ENCODE measurements at places on chromosomes 16 and 17. TPM values are rescaled to one million over a fixed set of nuclear protein-coding genes. Genes with fewer than 3 reads are reported as not detected.

Gene TMEM238L
- total RNA-seq: not detected

DNA sequence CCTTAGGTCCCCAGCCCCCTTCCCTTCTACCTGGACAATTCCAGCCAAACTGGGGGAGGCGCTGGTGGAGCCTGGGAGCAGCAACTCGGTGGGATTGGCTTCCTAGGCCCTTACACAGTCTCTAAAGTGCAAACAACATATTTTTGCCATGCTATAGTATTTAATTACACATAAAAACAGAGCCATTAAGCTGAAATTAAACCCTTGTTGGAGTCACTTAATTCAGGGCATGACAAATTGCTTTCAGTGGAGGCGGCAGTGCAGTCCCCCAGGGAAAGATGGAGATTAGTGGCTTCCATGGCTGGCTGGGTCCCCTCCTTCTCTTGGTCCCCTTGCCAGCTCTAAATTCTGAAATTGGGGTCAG, 17.3 kb downstream of the IGFBP4 start:
- peaks cover 34% of the 10 kb centered on the region for H3K36me3 ChIP-seq
- H3K4me3 ChIP-seq: no peak overlapping the region
- no peak for DNase-seq
- peaks cover 54% of the 10 kb centered on the region for H3K4me1 ChIP-seq

DNA sequence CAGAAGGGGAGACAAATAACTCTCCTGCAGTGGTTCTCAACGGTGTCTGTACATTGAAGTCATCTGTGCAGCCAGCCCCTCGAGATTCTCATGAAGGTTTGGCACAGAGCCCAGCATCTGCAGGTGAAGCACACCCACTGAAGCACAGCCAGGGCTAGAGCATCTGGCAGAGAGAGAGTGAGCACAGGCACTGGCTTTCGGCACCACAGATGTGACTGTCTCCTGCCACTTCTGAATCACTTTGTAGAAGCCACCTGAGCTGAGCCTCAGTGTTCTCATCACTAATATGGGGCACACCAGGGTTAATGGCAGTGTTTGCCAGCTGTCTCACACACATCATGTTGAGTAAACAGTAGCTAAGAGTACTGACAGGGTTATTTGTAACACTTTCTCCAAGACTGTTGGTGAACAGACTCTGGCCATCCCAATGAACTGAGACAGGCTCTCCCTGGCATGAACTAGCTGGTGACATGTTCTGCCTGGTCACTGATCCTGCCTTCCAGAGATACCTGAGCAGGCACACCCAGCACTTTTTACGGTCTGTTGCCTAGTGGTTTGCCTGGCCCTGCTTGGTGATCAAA, 10.9 kb downstream of the HSPB9 start:
- peaks cover 20% of the 10 kb centered on the region for H3K36me3 ChIP-seq
- H3K27ac ChIP-seq: peak overlapping the region; percentile 85

GRCh38 chr16:2960183-2961010, 3.7 kb upstream of the KREMEN2 start:
- no peak for DNase-seq
- peaks cover 57% of the 10 kb centered on the region for H3K4me1 ChIP-seq
- no peak overlapping the region for H3K4me3 ChIP-seq
- peaks cover 53% of the 10 kb centered on the region for H3K27me3 ChIP-seq

DNA sequence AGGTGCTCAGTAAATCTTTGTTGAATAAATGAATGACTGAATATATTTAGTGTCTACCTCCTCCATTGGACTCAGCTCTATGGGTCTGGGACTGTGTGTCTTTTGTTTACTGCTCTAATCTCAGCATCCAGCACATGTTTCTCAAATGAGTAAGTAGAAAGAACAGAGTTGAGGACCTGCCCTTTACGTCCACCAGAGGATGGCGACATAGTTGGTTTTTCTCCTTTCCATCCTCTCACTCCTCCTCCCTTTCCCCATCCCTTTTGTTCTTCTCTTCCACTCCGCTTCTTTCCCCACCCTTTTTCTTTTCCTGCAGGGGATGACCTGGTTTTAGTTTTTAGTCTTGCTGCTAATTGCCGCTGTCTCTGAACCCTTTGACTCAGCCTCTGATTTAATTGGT, 12.1 kb upstream of the CHP2 start:
- no peaks in the 10 kb centered on the region for H3K4me1 ChIP-seq
- no peaks in the 10 kb centered on the region for H3K36me3 ChIP-seq
- no peaks in the 10 kb centered on the region for H3K27me3 ChIP-seq
- no peak overlapping the region for H3K27ac ChIP-seq
- DNase-seq: no peak

Gene IGFALS
- total RNA-seq: 0.63 TPM

Gene BCAR1
- 62.2 TPM for total RNA-seq

DNA sequence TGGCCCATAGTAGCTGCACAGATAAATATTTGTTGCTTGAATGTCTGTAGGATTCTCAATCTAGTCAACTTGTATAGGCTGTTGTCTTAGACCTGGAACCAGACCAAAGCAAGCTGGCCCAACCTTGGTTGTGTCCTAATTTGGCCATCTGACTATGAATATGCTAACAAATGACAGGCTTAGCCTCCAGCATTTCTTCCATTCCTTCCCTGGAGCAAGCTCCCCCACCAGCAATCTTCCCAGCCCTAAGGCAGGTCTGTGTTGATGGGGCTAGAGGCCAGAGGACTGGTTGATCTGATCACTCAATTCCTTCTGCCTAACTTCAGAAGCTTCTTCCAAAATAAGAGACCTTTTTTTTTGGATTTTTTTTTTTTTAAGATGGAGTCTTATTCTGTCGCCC, 9.4 kb upstream of the PHOSPHO1 start:
- H3K4me1 ChIP-seq: no peaks in the 10 kb centered on the region
- no peak overlapping the region for H3K27ac ChIP-seq
- H3K36me3 ChIP-seq: no peaks in the 10 kb centered on the region

Gene DNAAF8
- 0.57 TPM for total RNA-seq

DNA sequence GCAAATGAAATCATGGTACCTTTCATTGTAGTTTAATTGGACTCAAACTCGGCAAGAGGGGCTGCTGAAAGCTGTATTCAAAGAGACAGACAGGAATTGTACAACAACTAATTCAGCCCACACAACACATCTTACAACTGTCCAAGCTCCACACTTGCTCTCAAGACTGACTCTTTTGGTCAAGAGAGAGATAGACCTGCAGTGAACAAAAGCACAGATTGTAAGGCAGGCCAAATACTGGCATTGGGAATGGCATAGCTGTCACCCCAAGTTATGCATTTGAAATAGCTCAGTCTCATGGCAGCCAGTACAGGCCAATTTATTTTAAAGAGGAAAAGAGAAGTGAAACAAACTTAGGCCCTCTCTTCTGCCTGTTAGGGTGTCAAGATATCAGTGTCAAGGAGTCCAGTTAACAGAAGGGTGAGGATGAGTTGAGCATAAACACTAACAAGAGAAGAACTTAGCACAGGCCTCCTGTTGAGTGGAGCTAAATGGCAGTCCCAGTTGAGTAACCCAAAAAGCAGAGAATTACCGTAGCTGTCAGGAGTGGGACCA, 215.7 kb downstream of the IRX3 start:
- H3K4me1 ChIP-seq: no peaks in the 10 kb centered on the region
- no peak overlapping the region for H3K27ac ChIP-seq

GRCh38 chr16:59411961-59412841, 678.1 kb upstream of the GOT2 start:
- no peak for DNase-seq
- no peak overlapping the region for H3K4me3 ChIP-seq
- H3K4me1 ChIP-seq: no peaks in the 10 kb centered on the region
- H3K36me3 ChIP-seq: no peaks in the 10 kb centered on the region
- no peak overlapping the region for H3K27ac ChIP-seq
- no peaks in the 10 kb centered on the region for H3K27me3 ChIP-seq

Gene GOSR1
- total RNA-seq: 56.6 TPM

DNA sequence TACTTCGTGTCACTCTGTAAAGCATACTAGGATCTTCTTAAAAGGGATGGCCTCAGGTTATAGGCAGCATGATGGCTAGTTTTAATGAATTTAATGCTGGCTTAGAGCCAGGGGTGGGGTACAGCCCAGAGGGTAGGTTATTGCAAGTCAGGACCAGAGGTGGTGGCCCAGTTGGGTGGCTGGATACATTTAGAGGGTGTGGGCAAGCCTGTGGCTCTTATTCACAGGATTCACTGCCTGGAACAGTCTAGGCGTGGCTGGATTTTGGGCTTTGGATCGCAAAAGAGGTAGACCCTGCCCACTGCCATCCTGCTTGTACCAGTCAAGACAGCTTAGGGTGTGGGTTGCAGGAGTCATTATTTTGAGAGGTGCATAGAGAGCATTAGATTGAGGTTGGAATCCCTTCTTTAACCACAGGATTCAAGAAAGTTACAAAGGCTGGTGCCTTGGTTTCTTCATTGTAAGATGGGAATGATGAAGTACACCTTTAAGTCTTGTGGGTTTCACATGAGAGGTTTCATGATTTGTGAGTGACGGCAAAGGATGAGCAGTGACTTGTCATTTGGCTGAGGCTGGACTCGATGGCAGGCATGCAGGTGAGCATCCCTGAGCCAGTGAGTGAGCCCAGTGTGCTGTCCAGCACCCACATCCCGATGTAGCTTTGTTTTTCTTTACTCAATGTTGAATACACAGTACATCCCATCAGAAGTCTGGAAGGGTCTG, 85.2 kb downstream of the KSR1 start:
- peak; percentile 44 for DNase-seq
- H3K4me1 ChIP-seq: peaks cover 18% of the 10 kb centered on the region
- no peak overlapping the region for H3K4me3 ChIP-seq
- H3K27ac ChIP-seq: peak overlapping the region; percentile 64

- H3K4me1 ChIP-seq: peaks cover 49% of the 10 kb centered on the region
- peak overlapping the region; percentile 94 for H3K27ac ChIP-seq
- no peak for DNase-seq
- H3K36me3 ChIP-seq: no peaks in the 10 kb centered on the region
- H3K4me3 ChIP-seq: peak overlapping the region; percentile 20
Measured at GRCh38 chr17:48553826-48554225, 8.9 kb upstream of the HOXB2 start.

DNA sequence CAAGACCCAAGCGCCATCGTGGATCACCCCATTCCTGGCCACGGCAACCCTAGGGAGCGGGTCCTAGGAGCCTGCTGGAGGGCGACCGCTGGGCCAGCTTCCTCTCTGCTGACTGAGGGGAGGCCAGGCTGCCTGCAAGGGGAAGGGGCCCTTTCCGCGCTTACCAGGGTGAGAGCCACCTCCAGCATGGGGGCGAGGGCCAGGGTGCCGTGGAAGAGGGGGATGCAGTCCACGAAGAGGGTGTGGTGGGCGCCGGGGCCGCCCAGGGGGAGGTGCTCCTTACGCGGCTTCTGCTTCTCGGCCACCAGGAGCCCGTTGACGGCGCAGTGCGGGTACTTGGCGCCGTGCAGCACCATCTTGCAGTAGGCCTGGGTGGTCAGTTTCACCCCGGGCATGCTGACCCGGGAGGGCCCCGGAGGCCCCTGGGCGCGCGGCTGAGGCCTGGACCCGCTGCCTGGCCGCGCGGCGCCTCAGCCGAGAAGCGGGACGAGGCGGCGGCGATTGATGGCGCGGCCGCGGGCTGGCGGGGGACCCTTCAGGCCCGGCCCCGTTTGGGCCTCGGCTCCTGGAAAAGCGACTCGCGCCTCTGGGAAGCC, 345 bp downstream of the EMC8 start:
- DNase-seq: peak; percentile 89
- peak overlapping the region; percentile 93 for H3K27ac ChIP-seq
- H3K27me3 ChIP-seq: no peaks in the 10 kb centered on the region
- H3K4me1 ChIP-seq: peaks cover 30% of the 10 kb centered on the region
- H3K36me3 ChIP-seq: peaks cover 30% of the 10 kb centered on the region

Gene EVI2B
- 178 TPM for total RNA-seq

DNA sequence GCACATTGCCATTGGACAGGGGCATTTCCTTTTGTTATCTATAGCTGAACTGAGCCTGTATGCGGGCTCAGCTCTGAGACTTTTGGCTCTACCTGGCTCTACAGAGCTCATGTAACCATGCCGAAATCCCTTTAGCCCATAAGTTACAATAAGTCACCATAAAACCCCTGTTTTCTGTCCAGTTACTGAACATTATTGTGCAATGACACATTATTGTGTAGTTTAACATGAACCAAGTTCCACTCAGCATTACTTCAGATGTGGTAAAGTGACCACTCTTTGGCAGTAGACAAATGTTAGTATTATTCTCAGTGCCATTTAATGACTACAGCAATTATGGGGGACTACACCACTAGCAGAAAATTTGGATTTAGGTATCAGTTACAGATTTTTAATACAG, 65.4 kb upstream of the RASL10B start:
- H3K27ac ChIP-seq: no peak overlapping the region
- no peak for DNase-seq
- no peaks in the 10 kb centered on the region for H3K27me3 ChIP-seq
- H3K4me1 ChIP-seq: no peaks in the 10 kb centered on the region

GRCh38 chr17:76248013-76248782, 7.9 kb upstream of the RNF157 start:
- no peaks in the 10 kb centered on the region for H3K36me3 ChIP-seq
- H3K27ac ChIP-seq: no peak overlapping the region
- H3K4me3 ChIP-seq: no peak overlapping the region
- peaks cover 19% of the 10 kb centered on the region for H3K27me3 ChIP-seq
- peaks cover 18% of the 10 kb centered on the region for H3K4me1 ChIP-seq

DNA sequence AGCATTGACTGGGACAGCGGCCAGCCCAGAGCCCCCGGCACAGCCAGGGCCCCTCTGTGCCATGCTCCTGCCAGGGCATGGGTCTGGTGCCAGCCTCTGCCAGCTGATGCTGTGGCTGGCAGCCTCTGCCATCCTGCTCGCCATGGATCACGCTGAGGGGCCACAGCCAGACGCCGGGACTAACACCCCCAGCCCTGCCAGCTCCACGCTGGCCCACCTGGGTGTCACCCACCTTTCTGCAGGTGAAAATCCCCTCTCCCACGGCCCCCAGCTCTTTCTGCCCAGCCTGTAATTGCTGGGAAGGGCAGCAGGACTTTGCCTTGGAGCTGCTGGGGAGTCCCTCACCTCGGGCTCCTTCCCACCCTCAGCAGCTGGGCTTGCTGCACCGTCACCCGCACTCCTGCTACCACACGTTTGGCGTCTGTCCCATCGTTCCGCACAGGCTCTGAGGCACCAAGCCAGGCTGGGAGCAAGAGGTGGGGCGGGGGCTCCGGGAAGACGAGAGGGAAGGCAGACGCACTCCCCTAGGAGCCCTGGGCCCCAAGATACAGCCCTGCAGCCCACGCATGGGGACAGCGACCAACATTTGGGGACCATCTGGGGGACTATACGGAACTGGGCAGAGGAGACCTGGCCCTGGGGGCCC, 42.0 kb upstream of the ACSF3 start:
- peaks cover 7% of the 10 kb centered on the region for H3K4me1 ChIP-seq
- no peak overlapping the region for H3K4me3 ChIP-seq
- peaks cover 64% of the 10 kb centered on the region for H3K27me3 ChIP-seq
- peak; percentile 60 for DNase-seq
- no peak overlapping the region for H3K27ac ChIP-seq
